ENCODE measurements at places on chromosomes 1 and 21.

DNA sequence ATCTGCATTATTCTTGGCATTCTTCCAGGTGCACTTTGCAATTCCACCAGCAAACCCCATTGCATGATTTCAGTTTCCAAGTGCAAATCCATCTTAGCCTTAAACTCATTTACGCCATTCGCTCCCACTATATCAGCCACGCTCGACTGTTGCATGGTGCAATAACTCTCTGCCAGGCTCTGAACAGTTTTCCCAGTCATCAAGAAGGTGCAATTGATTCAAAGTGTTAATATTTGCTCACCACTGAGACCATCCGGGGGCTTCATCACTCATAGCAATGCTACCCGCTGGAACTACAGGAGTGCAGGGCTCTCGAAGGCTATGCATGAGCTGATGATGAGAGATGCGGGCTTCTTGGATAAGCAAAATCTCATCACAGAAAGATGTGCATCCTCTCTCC is 488.2 kb downstream of the OMA1 start:
- DNase-seq = no peak

DNA sequence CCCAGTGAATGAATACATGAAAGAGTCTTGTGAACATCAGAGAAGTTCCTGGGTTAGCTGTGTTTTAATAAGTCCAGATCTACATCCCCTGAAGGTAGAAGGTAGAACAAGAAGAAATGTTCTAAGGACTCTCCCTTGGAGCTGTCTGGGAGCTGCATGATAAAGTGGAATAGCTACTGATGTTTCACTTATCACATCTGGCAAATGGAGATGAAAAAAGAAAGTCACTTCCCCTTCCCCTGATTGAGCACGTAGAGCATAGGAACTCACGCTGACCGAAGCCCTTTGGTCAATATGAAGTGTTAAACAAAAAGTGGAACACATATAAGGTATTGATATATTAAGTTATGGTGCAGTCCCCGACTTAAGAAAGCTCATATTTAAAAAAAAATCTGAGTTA is 53.2 kb upstream of the PARP1 start:
- no peak for DNase-seq

DNA sequence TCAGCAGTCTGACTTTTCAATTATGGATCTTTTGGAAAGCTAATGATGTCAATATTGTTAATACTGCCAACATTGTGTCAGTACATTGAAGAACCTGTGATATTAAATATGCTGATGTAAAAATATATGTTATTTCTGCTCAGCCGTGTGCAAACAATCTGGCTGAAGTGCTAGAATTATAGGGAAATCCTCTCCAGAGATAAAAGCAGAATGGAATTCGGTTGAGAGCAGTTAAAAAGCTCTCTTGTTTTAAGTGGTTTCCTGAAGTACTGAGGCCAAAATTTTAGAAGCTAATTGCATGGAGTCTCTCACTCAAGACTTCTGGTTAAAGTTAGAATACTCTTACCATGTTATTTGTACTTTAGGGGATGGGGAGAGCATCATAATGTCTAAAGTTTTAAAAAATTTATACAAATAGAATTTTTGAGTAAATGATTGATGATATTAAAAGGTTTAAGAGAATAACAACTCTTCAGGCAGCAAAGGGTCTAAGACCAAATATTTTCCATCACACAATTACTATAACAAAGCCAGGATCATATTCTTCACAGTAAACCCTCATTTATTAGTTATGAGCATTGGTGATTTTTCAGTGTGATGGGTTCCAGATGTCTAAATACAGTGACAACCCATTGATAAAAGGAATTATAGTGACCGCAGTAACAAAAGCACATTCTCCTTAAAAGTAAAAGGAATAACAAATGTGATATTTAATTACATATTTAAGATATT is 834.2 kb upstream of the CXADR start:
- no peak for DNase-seq

DNA sequence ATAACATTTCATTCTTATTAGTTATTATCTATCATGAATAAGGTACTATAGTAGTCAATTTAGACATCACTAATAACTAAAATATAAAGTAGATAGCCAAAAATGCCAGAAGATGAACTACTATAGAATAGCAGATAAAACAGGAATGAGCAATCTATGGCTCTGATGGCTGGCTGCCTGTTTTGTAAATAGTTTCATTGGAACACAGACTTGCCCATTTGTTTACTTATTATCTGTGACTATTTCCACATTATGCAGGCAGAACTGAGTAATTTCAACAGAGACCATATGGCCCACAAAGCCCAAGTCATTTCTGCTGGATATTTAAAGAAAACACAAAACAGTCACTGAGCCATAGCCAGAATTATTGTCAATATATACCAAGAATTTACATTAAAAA is 222.1 kb downstream of the COL24A1 start:
- DNase-seq = peak; percentile 13

DNA sequence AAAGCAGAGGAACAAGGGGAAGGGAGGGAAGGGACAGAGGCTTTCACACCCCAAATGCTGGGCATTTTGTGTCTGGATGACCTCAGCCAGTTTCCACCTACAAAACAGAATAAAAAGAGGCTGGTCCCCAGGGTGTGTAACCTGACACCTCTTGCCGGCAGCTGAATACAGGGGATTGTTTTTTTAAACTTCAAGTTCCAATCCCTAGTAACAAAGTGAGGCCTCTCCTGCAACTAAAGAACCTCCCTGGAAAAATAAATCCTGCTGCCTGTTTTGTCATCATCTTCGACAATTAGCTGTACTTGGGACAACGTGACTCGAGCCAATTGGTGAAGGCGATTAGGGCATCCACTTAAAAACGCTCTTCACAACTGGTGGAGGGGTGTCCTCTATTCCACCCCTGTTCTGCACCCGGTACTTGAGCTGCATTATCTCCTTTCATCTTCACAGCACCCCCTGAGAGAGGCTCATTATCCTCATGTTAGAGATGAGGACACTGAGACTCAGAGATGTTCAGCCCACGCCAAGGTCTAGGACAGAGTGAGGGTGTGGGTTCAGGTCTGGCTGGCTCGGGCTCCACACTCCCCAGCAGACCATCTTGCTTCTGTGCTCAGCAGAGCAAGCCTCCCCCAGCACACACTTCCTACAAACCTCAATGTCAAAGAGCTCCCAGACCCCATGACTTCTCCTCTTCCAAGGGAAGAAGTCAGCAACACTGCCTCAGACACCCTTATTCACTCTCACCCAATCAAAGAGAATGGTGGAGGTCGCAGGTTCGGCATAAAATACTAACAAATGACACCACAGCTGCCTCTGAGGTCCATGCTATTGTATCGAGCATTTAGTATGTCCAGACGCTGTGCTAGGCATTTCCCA is 15.2 kb downstream of the ITPKB start:
- DNase-seq = peak; percentile 74

DNA sequence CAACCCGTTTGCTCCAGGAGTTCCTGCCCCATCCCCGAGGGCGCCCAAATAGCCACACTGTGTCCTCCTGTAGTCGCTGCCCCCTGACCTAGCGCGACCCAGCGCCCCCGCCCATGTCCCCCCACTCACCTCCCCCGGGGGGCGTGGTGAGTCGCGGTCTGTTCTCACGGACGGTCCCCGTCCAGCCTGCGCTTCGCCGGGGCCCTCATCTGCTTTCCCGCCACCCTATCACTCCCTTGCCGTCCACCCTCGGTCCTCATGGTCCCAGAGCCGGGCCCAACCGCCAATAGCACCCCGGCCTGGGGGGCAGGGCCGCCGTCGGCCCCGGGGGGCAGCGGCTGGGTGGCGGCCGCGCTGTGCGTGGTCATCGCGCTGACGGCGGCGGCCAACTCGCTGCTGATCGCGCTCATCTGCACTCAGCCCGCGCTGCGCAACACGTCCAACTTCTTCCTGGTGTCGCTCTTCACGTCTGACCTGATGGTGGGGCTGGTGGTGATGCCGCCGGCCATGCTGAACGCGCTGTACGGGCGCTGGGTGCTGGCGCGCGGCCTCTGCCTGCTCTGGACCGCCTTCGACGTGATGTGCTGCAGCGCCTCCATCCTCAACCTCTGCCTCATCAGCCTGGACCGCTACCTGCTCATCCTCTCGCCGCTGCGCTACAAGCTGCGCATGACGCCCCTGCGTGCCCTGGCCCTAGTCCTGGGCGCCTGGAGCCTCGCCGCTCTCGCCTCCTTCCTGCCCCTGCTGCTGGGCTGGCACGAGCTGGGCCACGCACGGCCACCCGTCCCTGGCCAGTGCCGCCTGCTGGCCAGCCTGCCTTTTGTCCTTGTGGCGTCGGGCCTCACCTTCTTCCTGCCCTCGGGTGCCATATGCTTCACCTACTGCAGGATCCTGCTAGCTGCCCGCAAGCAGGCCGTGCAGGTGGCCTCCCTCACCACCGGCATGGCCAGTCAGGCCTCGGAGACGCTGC is 1.1 kb downstream of the HTR6 start:
- DNase-seq = peak; percentile 45

GRCh38 chr1:15757575-15758342 is 836 bp upstream of the FBLIM1 start:
- DNase-seq = peak; percentile 40

DNA sequence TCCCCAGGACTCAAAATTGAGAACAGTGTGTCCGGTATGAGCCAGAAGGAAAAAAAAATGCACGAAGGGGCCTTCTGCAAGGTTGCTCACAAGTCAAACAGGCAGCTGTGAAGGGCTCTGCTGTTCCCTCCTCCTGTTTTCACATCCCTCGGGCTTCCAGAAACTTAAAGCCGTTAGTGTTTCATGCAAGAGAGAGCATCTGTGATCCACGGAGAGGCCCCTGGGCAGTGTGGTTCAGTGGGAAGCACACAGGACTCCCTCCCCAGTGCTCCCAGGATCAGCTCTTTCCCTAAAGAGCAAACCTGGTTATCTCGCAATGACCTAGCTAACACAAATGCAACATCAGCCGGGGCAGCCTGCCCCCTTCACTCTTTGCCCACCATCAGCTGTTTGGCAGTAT is 2.9 kb upstream of the MATN1 start:
- no peak for DNase-seq

GRCh38 chr1:53732409-53732808 is 6.6 kb downstream of the GLIS1 start:
- DNase-seq = no peak

GRCh38 chr1:197923038-197923437 is 5.9 kb downstream of the LHX9 start:
- DNase-seq = no peak

DNA sequence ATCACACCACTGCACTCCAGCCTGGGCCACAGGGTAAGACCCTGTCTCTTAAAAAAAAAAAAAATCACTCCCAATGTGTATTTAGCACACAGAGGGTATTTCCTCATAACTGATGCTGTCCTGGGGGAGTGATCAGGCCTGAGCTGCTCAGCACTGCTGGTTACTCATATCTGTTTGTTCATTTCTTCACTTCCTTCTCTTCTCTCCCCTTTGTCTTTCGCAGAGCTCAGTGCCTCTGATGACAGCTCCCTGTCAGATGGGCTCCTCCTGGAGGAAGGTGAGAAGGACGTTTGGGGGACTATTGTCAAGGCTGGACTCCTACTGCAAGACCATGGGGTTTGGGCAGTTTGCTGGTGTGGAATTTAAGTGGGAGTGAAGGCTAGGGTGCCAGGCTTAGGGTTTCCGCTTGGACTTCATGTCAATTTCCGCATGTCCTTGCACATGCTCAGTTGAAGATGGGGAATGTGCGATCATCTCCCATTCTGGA is 13.0 kb downstream of the INAVA start:
- peak; percentile 9 for DNase-seq

GRCh38 chr1:64891448-64891825 is 74.9 kb downstream of the JAK1 start:
- peak; percentile 40 for DNase-seq

DNA sequence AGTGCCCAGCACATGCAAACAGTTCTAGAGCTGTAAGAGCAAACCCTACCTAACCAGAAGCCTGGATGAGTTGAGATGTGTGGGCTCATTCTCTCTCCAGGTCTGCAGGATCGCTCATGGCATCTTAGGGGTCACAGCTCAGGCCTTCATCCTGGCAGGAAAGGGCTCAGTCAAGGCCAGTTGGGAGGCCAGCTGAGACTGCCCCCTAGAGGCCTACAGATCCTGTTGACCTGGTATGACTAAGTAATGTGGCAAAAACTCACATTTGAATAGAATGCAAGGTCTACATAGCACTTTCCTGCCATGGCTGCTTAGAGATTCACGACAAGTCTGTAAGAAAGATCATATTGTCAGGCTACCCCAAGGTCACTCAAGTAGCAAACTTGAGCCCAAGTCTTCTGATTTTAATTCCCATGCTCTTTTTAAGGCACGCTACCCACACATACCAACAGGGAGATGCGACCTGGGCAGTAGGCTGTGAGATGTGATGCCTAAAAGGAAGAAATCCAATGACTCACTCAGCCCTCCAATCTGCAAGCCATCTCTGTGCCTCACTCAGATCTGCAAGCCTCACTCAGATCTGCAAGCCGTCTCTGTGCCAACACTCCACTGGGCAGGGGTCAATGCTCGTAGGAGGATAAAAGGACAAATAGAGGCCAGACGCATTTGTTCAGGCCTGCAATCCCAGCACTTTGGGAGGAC is 5.1 kb upstream of the CAPN8 start:
- peak; percentile 68 for DNase-seq

GRCh38 chr1:53734650-53735211 is 4.2 kb downstream of the GLIS1 start:
- peak; percentile 20 for DNase-seq

DNA sequence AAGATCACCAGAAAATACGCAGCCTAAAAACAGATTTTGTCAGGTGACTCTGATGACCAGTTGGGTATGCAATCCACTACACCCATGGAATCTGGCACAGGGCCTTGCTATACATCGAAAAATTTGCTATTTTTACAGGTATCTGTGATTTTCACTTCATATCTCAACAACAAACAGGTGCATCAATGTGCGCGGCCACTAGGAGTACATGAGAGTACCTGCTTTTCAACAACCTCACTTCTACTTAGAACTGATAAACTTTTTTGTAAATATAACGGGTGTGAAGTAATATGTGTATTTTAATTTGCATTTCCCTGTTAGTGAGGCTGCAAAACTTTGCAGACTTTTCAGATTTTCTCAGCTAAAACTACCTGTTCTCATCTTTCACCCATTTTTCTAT is 80.8 kb downstream of the SLC45A1 start:
- no peak for DNase-seq

DNA sequence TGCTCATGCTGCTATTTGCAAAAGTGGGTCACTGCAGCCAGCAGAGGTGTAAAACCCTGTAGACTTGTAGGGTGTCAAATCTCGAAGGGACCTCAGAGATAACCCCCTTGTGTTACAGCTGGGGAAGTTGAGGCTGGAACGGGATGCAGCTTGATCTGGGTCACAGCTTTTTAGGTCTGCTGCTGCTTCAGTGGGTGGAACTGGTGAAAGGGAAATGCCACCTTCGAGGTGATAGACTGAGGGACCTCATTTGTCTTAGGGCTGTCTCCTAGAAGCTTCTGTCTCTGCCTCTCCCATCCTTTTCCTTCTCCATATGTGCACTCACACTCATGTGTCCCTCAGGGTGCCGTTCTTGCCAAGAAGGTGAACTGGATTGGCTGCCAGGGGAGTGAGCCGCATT is 35.4 kb downstream of the QSOX1 start:
- DNase-seq = no peak

DNA sequence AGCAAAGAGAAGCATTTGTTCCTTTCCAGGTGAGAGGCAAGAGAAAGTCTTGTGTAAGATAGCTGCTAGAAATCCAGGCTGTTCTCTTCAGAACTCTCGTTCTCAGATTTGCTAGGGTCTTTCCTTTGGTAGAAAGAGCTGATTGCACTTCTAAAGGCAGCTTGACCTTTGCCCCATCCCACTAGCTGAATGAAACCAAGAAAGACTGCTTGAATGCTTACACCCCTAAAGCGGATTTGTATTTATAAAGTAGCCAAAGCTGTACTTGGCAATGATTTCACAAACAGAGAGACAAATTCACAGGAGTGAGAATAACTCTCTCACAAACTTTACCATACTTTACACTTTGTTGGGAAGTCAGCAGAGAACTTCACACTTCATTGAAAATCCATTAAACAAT is 424.1 kb downstream of the TTLL7 start:
- no peak for DNase-seq

GRCh38 chr21:35927262-35927661 is 133.1 kb downstream of the SETD4 start:
- DNase-seq = no peak

Data from GM23248 (cell line).